Astrocyte (in vitro differentiated cells and primary cell): ENCODE measurements at places on chromosomes 13 and 19. TPM values are rescaled to one million over a fixed set of nuclear protein-coding genes. Genes with fewer than 3 reads are reported as not detected.

DNA sequence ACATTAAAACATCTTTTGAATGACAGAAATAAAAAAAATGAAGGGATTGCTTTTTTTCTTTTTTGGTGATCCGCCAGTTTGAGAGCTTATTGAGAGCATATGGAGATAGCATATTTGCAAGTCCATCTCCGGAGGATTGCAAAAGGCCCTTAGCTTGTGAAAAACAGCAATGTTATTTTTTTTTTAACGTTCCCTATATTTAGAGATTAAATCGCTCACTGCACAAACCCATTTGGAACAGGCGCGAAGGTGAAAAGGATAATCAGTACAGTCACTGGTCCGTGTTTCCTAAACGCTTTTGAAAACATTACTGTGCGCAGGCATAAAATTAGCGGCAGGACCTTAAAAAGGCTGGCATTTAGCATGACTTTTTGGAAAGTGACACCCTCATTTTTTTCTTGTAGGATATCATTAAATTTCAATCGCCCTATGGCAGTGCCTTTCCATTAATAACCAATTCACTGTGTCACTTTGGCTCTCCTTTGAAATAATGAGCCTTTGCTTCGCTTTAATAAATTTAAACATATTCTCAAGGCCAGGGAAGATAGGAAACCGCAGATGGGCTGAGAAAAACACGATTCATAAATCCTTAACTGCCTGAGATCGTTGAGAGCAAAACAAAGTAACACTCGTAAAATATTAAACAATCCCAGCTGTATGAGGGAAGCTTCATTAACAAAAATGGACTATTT is 342.2 kb downstream of the DACH1 start:
- no peak for DNase-seq

- no peak for DNase-seq
Observed at GRCh38 chr13:53357582-53357981, 329.0 kb downstream of the OLFM4 start.

DNA sequence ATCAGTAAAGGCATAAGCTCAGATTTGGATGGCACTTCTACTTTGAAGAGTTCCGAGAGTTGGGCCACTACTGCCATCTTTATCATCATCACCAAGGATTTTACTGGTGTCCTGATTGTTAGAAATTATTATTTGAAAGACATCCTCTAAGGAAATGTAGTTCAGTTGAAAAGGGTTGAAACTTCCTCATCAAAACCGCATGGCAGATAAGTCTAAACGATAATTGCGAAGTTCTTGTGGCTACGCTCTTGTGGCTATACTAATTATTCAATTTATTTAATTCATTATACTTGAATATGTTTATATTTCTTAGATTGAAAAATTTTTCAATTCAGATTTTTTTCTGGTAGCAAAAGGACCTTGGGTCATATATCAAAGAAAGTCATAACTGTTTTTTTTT is 22.4 kb downstream of the TNFRSF19 start:
- DNase-seq = no peak

DNA sequence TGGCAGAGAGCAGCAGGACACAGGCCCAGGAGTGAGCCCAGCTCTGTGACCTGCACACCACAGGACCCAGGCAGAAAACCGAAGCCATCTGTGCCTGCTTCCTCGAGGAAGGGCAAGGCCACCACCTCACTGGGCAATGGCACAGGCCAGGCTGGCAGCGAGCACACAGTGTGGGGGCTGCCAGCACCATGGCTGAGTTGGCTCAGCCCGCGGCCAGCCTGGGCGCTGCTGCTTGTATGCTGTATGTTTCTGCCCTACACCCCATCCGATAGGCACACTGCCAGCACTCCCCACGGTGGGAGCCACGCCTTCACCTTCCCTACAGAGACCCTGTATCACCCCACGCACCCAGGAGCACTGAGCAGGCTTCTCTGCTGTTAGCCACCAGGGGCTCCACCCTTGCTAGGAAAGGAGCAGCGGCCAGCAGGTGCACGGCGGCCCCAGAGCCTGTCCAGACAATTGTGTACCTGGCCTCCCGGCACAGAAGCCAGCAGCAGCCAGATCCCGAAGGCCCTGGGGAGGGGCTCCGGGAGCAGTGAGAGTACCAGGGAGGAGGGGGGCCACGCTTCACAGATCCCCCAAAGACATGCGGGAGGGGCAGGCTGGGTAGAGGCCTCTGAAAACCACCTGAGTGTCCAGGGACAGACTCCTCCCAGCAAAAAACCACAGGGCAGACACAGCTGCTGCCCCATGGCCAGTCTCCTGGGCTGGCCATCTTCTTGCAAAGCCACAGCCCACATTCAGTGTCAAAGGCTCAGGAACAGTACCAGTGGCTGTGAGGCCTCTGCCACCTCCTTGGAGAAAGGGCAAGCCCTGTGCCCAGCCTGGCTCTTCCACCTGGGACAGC is 56.1 kb downstream of the MLLT1 start:
- no peak for DNase-seq

- no peak for DNase-seq
Observed at GRCh38 chr19:4096049-4096892, 27.7 kb downstream of the MAP2K2 start.

DNA sequence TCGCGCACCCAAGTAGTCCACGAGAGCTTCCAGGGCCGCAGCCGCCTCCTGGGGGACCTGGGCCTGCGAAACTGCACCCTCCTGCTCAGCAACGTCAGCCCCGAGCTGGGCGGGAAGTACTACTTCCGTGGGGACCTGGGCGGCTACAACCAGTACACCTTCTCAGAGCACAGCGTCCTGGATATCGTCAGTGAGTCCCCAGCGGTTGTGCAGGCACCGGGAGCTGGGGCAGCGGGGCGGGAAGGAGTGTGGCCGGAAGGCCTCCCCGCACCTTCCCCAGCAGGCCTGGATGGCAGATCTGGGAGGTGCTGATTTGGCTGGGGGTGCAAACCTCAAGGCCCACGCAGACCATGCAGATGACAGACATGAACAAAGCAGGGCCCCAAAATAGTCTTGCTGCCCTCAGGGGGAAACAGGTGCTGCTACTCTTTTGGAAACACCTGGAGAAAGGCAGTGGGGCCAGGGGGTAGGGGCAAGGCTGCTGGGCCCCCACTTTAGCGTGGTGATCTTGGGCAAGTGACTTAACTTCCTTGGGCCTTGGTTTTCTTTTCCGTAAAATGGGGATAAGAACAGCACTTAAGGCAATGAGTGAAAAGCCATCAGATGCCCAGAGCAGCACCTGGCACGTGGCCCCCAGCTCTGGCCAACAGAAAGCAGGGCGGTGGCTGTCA is 4.0 kb downstream of the MAG start:
- DNase-seq = no peak

- DNase-seq = no peak
Observed at GRCh38 chr13:46487748-46488147, 65.2 kb upstream of the LRCH1 start.

Gene METTL21C
- total RNA-seq = not detected in 2 replicates

Gene FFAR1
- not detected in 2 replicates for total RNA-seq

Gene ZNF99
- total RNA-seq = not detected in 2 replicates

Gene PTH2
- not detected in 2 replicates for total RNA-seq
